ENCODE measurements at places on chromosomes 4 and X. TPM values are rescaled to one million over a fixed set of nuclear protein-coding genes. Genes with fewer than 3 reads are reported as not detected.

DNA sequence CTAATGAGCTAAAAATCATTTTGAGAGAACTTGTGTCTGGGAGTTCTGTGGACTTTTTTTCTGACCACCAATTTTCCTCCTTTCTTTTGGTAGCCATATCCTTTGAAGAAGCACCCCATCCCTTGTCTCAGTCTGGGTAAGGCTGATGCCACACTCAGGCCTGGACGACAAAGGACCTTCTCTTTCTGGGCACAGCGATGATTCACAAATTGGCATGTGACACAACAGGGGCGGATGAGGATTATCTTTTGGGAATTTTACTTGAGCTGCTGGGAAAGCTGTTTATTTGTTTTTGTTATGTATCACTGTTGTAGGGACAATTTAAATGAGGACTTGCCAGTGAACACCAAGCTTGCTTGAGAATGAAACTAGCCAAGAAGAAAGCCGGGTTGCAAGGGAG lies 233.4 kb upstream of the HAND2 start:
- no peak for DNase-seq

GRCh38 chr4:144645631-144646522 lies at the start of gene HHIP:
HHIP (plus strand) TSS chr4:144646156; CDS start chr4:144646676, 520 bp downstream.
- DNase-seq: no peak

- no peak for DNase-seq
These were observed 93.1 kb downstream of the STK32B start for GRCh38 chr4:5144384-5144783.

DNA sequence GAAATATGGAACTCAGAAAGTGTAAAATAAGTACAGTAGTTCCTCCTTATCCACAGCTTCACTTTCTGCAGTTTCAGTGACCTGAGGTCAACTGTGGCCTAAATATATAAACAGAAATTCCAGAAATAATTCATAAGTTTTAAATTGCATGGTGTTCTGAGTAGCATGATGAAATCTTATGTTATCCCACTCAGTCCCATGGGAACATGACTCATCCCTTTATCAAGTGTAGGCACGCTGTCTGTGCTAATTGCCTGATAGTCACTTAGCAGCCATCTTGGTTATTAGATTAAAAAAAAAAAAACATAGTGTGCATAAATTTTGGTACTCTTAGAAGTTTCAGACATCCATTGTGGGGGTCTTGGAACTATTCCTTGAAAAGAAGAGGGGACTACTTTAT lies 983.4 kb upstream of the ADGRL3 start:
- DNase-seq: no peak

DNA sequence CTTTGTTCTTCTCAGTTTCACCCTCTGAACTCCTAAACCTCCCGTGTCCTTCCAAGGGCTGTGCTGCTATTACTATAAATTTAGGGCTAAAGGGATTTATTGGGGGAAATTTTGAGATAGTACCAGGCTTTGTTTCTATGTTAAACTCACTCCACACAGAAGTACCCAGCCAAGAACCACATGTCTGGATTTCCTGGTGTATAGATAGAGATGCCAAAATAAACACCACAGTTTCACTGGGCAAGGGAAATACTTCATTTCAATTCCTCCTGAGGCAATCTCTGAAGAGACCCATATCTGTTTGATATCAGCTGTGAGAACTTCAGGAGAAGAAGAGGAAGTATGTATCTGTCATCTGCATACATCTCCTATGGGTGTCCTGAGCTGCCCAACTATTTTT lies 21.7 kb upstream of the CLNK start:
- DNase-seq: no peak

DNA sequence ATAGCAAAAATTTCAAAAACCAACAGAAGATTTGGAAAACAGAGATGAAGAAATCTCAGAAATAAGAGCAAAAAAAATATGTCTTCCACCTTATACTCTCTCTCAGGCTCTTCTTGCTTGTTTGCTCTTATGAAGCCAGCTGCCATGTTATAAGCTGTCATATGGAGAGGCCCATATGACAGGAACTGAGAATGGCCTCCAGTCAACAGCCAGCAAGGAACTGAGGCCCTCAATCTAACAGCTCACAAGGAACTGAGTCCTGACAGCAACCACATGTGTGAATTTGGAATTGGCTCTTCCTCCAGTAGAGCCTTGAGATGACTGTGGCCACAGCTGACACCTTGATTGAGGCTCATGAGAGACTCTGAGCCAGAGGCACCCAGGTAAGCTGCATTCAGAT lies 51.3 kb upstream of the MAOA start:
- no peak for DNase-seq

DNA sequence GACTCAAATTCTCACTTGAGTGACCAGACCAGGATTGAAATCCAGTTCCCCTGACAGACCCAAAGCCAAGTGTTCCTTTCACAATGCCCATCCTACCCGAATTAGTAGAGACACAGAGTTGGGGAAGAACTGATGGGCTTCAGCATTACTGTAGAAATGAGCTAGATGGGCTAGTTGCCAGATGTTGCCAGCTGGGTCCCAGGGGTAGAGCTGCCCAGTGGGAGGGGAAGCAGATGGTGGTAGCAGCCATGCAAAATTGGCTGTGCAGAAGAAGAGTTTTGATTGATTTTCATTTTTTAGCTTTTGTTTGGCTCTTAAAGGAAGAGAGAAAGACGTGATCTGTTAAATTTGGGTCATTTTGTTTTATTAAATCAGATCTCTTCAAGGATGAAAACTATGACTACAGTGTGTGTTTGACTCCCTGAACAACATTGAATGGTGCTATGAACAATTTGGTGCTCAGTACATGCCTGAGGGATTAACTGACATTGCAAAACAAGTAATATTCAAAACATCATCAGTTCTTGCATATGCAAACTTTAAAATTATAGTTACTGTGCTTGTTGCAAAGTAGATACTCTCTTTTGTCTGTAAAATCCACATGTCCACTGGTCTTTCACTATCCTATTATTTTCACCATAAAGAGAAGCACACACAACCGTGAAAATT lies 86.0 kb downstream of the PARM1 start:
- DNase-seq: no peak

- DNase-seq: no peak
These were observed 248.6 kb upstream of the JADE1 start for GRCh38 chr4:128560754-128561495.

GRCh38 chr4:8539661-8540060 lies 40.5 kb upstream of the GPR78 start:
- DNase-seq: peak; percentile 30

DNA sequence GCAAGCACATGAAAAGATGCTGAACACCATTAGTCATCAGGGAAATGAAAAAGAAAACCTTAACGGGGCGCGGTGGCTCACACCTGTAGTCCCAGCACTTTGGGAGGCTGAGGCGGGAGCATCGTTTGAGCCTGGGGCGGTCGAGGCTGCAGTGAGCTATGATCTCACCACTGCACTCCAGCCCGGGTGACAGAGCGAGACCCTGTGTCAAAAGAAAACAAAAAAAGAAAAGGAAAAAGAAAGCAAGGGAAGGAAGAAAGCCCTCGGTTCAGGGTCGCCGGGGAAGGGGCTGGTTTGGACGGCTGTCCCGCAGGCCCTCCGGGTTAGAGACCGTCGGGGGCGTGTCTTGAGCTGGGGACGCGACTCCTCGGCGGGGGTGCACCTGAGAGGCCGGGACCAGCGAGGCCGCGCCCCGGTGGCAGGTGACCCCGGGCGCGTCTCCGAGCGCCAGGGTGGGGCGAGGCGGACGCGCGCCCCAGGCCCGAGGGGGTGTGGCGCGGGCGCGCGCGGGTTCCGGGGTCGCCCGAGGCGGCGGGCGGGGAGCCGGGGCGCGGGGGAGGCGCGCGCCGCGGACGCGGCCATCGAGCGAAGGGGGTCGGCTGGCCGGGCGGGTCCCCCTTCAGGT lies 478 bp upstream of the PLXNA3 start:
- no peak for DNase-seq

DNA sequence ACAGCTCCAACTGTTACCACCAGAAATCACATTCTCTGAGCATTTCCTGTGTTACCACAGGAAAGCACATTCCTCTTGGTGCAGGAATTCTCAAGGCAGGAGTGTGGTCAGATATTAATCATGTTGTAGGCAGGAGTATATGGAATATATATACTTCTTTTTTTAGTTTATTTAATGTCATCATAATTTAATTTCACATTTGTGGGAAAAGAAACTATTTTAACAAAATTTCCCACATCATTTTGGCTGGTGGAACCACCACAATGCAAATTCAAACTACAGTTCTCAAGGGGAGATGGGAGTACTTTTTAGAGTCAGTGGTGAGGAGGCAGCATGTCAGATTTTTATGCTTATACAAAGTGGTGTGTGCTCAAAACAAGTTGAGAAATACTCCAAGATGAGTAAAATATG lies 139.0 kb downstream of the ATP10D start:
- no peak for DNase-seq

DNA sequence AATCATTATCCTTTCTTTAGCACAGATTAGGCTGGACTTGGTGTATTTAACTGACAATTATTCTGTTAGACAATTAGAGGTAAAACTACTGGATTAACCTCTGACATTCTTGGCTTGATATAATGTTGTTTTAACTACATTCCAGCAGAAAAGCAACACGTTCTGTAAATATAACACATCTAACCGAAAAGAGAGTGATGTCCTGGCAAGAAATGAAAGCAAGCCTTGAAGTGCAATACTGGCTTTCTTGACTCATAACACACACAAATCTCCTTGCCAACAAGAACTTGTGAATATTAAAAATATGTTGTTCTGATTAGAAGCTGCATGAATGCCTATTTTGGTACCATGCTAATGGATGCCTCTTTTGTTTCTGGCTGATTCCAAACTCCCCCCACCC lies 76.4 kb downstream of the EFHC2 start:
- no peak for DNase-seq

- DNase-seq: no peak
These were observed 640.7 kb downstream of the BCOR start for GRCh38 chrX:39456894-39457604.

DNA sequence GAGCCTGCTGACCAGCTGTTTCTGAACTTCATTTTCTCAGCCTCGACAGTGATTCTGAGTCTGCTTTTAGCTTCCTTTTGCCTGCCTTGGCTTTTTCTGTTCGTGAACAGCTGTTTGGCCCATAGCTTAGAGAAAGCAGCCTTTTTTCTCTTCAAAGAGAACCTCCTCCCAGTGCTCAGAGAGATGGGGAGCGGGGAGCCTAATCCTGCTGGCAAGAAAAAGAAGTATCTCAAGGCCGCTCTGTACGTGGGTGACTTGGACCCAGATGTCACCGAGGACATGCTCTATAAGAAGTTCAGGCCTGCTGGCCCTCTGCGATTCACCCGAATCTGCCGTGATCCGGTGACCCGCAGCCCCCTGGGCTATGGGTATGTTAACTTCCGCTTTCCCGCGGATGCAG lies 756 bp downstream of the PABPC5 start:
- no peak for DNase-seq

DNA sequence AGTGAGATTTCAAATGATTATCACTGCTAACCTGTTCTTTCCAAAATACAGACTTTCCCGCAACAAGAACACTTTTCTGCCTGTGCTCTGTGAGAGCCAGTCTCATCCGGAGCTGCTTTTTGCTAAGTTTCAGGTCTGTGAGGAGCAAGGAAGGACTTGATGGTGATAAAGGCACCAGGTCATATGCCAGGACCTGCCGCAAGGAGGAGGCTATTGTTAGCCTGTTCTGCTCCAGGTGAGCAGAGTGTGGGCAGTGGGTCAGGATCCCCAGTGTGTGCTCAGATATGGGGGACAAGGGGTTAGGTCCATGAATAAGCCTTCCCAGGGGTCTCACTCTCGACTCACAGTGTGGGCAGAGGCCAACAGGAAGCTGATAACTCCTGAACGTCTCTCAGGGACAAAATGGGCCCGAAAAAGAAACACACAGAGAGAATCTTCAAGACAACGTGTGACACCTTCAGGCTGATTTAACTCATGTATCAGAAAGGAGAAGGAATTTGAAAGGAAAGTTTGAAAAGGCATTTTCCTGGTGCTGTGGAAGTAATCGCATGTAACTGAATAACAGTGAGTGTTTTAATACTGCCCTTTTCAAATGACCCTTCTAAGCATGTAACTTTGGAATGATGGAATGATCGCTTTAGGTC lies 57.7 kb upstream of the PDLIM3 start:
- DNase-seq: no peak

DNA sequence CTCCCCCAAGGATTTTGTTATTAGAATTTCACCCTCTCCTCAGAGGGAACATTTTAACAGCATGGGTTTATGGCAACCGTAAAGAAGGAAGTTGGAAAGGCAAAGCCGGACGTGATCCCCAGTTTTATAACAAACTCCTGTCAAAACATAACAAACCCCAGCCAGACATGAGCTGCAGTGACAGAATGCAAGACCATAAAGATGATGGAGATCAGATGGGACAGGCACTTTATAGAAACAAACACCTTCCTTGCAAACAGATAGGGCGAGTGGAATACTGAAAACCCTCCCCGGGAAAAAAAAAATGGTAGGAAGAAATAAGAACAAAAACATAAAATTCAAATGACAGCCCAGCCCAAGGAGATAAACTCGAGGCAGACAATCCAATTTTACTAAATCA lies 281.4 kb downstream of the LDB2 start:
- DNase-seq: no peak

DNA sequence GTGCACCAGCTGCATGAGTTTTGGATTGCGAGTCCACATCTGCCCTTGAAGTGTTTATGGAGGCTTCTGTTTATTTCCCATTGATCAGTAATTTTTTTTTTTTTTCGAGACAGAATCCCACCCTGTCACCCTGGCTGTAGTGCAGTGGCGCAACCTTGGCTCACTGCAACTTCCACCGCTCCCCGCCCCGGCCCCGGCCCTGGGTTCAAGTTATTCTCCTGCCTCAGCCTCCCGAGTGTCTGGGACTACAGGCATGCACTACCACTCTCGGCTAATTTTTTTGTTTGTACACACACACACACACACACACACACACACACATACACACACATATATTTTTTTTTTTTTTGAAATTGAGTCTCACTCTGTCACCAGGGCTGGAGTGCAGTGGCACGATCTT lies 46.1 kb downstream of the SMAD1 start:
- DNase-seq: no peak

- DNase-seq: no peak
These were observed 59.1 kb downstream of the ZFX start for GRCh38 chrX:24208496-24209240.

GRCh38 chr4:152920768-152921167 lies 15.4 kb upstream of the FHDC1 start:
- DNase-seq: no peak

DNA sequence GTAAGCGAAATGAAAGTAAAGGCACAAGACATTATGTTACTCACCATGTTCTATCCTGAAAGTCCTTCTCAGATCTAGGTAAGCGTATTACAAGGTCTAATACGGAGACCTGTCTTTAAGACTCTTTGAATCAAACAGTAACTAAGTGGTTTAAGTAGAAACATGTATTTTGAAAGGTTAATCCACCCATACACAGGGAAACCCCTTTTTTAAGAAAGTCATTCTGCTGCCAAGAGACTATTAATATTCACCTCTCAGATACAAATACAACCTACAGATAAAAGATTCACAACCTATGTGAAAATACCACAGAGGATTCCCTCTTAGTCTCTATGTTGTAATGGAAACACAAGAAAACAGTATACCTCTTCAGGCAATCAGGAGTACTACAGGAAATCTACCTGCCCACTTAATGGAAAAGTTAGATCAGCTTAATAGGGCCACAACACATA lies 63.2 kb upstream of the TNIP3 start:
- DNase-seq: no peak

GRCh38 chr4:1295405-1296055 lies 5.8 kb downstream of the MAEA start:
- DNase-seq: no peak

Gene ANK2
- total RNA-seq: 71.2 TPM

Gene CHRDL1
- total RNA-seq: 1.2 TPM

Gene SYTL4
- total RNA-seq: 5.9 TPM

Gene SPANXA1
- total RNA-seq: not detected

Gene STATH
- not detected for total RNA-seq

Gene AR
- total RNA-seq: 3.3 TPM

Gene SLC7A11
- total RNA-seq: 5.6 TPM

Gene IL2RG
- not detected for total RNA-seq

Gene ALB
- not detected for total RNA-seq

Data from chondrocyte (in vitro differentiated cells).